Left renal pelvis (tissue), 4 donors: ENCODE measurements at places on chromosomes 4 and X. TPM values are rescaled to one million over a fixed set of nuclear protein-coding genes. Genes with fewer than 3 reads are reported as not detected.

The HTR2C gene
- 1.2 TPM for polyA plus RNA-seq

The DCX gene
- 1.6 TPM for polyA plus RNA-seq

The ARL9 gene
- 0.96 TPM for polyA plus RNA-seq

The CXCL3 gene
- polyA plus RNA-seq, result 0.12 TPM

The SPP1 gene
- 103 TPM for polyA plus RNA-seq

The CCDC110 gene
- 3.3 TPM for polyA plus RNA-seq

The CT47B1 gene
- polyA plus RNA-seq, result not detected

- no peak for DNase-seq
Measured at GRCh38 chrX:54178100-54178940, 4.7 kb downstream of the FAM120C start.

DNA sequence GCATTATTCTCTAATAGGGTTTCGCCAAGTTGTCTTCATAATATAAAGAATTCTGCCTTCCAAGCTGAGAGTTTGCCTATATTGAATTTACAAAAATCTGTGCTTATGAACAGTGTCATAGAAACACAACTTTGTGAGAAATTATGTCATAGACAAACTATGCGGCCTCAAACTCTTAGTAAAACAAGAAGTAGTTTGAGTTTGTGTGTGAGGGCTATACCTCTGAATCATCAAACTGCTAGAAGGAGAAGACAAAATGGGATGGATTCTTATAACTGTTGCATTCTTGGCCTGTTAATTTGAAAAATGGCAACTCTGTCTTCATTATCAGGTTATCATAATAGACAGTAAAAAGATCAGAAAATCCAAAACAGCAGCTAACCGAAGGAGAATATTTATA lies 46.1 kb upstream of the NAP1L5 start:
- no peak for DNase-seq

DNA sequence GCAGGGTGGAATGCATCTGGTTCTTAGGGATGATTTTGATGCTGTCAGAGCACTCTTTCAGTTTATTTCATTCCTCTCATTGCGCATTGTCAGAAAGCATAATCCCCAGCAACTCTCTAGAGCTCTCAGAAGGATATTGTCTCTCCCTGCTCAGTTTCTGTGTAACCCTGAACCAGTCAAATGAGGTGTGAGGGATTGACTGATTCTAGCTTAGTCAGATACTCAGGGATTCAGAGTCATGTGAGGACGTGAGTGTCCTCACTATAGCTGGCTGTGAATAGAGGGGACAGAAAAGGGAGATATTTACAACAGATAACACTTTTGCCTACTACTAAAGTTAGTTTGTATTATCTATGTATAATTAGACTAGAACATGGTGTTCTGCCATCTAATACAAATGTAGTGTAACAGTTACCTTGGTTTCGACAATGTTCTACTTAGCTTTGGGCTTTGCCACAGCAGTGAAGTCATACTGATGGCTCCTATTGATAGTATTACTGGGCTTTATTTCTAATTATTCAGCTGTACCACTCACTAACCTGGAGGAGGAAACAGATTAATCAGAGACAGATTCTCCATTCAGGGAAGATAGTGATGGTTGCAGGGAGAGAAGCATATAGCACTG lies 19.5 kb downstream of the AP1AR start:
- no peak for DNase-seq

GRCh38 chr4:114310296-114310925 lies 288.2 kb upstream of the UGT8 start:
- no peak for DNase-seq

GRCh38 chrX:78658845-78659744 lies at the start of gene RTL3:
TSS of gene RTL3 (minus strand) at chrX:78659328. CDS start at chrX:78658420, 908 bp downstream.
- no peak for DNase-seq

- no peak for DNase-seq
Measured at GRCh38 chrX:104193485-104193884, 27.2 kb downstream of the FAM199X start.

GRCh38 chr4:94285666-94286065 lies 57.0 kb downstream of the HPGDS start:
- DNase-seq, result no peak

DNA sequence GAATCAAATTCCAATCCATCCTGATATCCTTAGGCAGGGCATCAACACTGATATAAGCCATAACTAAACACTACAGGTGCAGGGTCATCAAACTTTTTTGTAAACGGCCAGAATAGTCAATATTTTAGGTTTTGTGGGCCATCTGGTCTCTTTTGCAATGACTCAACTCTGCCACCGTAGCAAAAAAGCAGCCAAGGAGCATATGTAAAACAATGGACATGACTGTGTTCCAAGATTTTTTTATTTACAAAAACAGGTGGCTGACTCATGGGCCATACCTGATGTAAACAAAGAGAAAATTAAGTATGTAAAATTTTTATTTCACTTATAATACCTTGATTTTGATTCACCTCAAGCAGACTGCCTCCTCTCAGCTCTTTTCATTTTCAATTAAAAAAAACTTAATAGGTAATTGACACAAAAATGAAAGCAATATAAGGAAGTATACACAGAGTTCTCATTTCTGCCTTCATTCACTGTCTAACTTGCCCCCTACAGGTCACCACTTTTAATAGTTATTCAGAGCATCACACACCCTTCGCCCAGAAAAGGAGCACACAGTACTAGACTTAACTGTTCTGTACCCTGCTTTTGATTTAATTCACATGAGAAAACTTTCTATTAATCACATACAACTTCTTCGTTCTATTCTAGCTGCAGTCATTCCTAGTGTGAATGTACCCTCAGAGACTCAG lies 35.3 kb upstream of the GPM6B start:
- no peak for DNase-seq

DNA sequence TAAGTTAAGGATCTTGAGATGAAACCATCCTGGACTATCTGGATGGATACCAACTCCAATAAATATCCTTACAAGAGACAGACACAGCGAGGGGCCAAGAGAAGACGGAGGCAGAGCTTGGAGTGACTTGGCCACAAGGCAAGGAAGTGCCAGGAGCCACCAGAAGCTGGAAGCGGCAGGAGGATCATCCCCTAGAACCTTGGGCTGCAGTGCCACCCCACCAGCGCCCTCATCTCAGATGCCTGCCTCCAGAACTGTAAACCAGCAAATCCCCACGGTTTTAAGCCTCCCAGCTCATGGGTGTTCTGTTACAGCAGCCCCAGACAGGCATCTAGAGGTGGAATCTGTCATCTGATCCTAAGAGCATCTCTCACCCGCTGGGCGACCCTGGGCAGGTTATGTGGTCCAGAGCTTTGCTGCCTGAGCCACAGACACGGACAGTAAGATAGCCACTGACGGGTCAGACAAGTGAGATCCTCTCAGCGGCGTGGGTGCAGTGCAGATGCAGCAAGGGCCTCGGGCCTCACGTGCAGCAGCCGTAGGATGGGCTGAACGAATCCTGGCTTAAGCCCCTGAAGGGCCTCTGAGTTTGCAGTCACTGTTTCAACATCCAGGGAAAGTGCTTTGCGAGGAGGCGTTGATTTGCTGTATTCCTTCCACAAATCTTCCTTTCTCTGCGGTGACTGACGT lies 25.1 kb upstream of the MXD4 start:
- DNase-seq, result no peak

GRCh38 chr4:175456131-175456530 lies 355.9 kb downstream of the GPM6A start:
- no peak for DNase-seq

GRCh38 chr4:102578819-102579218 lies 77.7 kb downstream of the NFKB1 start:
- no peak for DNase-seq

DNA sequence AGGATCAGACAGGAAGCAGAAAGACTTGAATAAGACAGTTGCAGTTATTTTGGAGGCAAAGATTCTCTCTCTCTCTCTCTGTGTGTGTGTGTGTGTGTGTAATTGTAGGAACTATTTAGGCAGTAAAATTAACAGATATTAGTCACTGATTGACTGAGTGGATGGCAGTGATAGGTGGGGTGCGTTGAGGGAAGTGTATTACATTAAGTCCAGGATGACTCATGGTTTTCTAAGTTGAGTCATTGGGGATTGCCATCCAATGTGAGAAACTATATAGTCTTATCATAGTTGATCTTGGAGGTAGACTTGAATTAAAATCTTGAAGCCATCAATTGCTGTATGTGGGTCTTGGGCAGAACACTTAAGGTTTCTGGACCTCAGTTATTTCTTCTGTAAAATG lies 75.4 kb downstream of the AR start:
- DNase-seq, result no peak
